GM23338 (cell line): ENCODE measurements at places on chromosomes 11 and 22.

DNA sequence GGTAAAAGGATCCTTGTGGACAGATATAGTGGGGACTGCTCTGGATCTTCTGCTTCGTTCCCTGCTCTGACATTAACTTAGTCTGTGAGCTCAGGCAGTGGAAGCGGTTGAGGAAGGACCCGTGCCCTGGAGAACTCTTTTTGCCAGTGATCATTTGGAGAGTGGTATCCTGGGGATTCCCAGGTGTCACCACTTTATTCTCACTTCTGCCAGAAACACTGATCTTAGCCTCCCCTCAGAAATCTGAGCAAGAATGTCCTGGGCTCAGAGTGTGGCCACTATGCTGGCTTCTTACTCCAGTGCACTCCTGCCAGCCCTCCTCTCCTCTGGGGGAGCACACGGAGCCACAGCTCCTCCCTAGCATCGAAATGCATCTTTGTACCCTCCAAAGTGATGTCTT, 7.6 kb upstream of the PHOX2A start:
- H3K36me3 ChIP-seq: no peaks in the 10 kb centered on the region
- peaks cover 41% of the 10 kb centered on the region for H3K27me3 ChIP-seq
- no peak overlapping the region for H3K27ac ChIP-seq
- no peaks in the 10 kb centered on the region for H3K4me1 ChIP-seq
- no peak for DNase-seq

DNA sequence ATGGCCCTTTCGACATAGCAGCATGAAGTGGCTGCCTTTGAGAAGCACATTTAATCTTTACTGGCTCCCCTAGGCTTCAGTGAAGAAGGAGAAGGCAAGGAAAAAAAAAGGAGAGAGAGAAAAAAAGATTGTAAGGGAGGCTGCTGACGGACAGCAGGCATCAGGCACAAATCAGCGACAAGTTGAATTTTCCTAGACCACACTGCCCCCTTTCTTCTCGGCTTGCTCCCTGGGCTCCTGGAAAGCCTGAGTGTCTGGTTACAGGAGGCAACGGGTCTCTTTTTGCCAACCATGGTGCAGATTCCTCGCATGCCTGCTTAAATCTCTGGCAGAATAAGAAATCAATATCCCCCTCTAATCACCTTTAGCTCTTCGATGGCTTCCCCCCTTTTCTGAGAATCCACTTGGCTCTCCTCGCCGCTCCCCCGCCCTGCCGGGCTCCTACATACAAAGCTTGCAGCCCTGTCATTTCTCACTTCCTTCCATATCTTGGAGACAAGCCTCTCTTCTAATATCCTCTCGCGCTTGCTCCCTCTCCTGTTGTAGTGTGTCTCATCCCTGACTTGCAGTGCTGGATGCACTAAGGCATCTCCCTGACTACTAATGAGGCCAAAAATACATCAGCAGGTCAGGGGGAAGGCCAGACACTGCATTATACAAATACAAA, 14.3 kb downstream of the BLID start:
- peak overlapping the region; percentile 35; the same call in 1 of the 2 replicates for H3K27ac ChIP-seq
- peaks cover 33% of the 10 kb centered on the region for H3K27me3 ChIP-seq
- H3K4me3 ChIP-seq: peak overlapping the region; percentile 58
- H3K4me1 ChIP-seq: peaks cover 39% of the 10 kb centered on the region
- peak; percentile 87 for DNase-seq

GRCh38 chr11:66976028-66976467, 944 bp downstream of the C11orf86 start:
- H3K4me1 ChIP-seq: peaks cover 11% of the 10 kb centered on the region; the same call in 1 of the 2 replicates
- H3K4me3 ChIP-seq: no peak overlapping the region
- DNase-seq: peak; percentile 83
- no peaks in the 10 kb centered on the region for H3K27me3 ChIP-seq

DNA sequence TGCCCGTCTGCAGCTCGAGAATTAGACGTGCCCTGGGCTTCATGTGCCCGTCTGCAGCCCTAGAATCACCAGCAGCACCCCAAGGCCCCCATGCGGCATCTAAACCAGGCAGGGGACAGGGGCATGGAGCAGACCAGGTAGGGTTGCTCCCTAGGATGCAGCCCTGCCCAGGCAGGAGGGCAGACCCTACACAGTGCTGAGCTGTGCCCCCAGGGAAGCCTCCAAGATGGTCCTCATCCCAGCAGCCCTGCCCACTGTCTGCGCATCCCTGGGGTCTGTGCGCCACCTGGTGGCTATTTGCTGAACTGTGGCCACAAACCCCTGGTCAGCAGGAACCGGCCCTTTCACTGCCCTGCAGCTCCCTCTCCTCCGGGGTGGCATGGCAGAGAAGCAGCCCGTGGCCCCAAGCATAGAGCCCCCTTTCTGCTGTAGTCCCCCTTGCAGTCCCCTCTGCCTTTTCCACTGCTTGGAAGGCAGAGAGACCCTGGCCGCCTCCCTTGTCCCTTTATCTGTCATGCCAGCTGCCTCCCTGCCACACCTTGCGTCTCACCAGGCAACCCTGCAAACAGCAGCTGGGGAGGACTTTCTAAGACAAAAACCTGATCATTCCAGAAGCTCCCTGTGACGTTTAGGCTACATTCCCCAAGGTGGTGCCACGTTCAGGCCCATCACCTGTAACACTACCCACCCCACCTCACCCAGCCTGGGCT, 86.6 kb downstream of the KCNQ1 start:
- H3K27ac ChIP-seq: no peak overlapping the region
- no peaks in the 10 kb centered on the region for H3K27me3 ChIP-seq
- no peaks in the 10 kb centered on the region for H3K36me3 ChIP-seq
- peak; percentile 82 for DNase-seq

GRCh38 chr22:41357191-41357590, 24.6 kb upstream of the TEF start:
- DNase-seq: no peak
- H3K27me3 ChIP-seq: no peaks in the 10 kb centered on the region
- peaks cover 18% of the 10 kb centered on the region for H3K4me1 ChIP-seq

- no peaks in the 10 kb centered on the region for H3K36me3 ChIP-seq
- no peak for DNase-seq
- no peaks in the 10 kb centered on the region for H3K4me1 ChIP-seq
Measured at GRCh38 chr11:106473089-106473722, 395.7 kb downstream of the AASDHPPT start.

- no peak overlapping the region for H3K4me3 ChIP-seq
- no peaks in the 10 kb centered on the region for H3K36me3 ChIP-seq
- no peak overlapping the region for H3K27ac ChIP-seq
- H3K4me1 ChIP-seq: peaks cover 17% of the 10 kb centered on the region
- DNase-seq: peak; percentile 87
Measured at GRCh38 chr22:30390974-30391691, 3.9 kb upstream of the RNF215 start.

DNA sequence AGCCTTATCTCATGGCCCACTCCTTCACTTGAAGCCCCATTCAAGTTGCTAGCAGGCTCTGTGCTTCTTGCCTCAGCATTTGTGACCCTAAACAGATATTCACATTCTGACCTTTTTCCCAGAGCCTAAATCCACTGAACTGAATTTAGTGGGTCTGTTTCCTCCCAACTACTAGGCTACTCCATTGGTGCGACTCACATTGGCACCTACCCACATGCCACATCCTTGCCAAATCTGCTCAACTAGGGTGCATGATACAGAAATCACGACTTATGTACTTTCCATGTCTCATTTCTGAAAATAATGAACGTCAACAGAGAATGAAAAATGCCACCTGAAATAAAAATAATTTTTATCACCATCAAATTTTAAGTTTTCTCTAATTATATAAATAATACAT, 8.4 kb upstream of the MMP12 start:
- H3K4me1 ChIP-seq: no peaks in the 10 kb centered on the region
- no peak overlapping the region for H3K27ac ChIP-seq
- H3K4me3 ChIP-seq: no peak overlapping the region
- H3K27me3 ChIP-seq: no peaks in the 10 kb centered on the region
- DNase-seq: no peak

GRCh38 chr11:121241343-121242211, 51.0 kb upstream of the SC5D start:
- H3K4me3 ChIP-seq: no peak overlapping the region
- H3K27ac ChIP-seq: no peak overlapping the region
- H3K36me3 ChIP-seq: no peaks in the 10 kb centered on the region
- H3K27me3 ChIP-seq: no peaks in the 10 kb centered on the region
- DNase-seq: no peak

DNA sequence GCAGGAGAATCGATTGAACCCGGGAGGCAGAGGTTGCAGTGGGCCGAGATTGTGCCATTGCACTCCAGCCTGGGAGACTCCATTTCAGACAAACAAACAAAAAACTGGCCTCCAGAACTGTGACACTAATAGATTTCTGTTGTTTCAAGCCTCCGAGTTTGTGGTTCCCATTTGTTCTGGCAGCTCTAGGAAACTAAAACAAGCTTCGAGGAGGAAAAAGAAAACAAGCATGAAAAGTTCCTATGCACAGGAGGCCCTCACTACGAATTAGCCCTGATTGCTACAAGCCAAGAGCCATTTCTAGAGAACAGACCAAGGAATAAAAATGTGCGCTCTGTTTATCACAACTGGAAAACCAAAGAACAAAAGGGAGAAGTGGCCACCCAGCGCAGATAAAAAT, 47.8 kb upstream of the SHANK2 start:
- H3K27me3 ChIP-seq: no peaks in the 10 kb centered on the region
- H3K4me3 ChIP-seq: no peak overlapping the region
- H3K27ac ChIP-seq: no peak overlapping the region

DNA sequence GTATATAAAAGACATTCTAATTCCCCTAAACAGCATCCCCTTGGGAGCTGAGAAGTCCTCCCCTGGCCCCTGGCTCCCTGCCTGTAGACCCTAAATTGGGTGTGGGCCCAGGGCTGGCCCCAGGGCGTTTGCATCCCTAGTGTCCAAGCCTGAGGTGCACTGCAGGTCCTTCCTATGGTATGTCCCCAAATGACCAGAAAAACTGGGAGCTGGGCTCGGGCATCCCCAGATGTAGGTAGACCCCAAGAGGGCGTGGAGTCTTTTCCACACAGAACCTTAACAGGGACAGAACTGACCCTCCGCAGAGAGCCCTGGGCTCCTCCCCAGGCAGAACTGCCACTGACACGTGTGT, 782 bp upstream of the OSBPL5 start:
- H3K36me3 ChIP-seq: no peaks in the 10 kb centered on the region
- peak overlapping the region; percentile 74 for H3K4me3 ChIP-seq
- no peak for DNase-seq
- H3K4me1 ChIP-seq: peaks cover 16% of the 10 kb centered on the region; the same call in 1 of the 2 replicates
- H3K27ac ChIP-seq: no peak overlapping the region
- H3K27me3 ChIP-seq: peaks cover 40% of the 10 kb centered on the region

- peaks cover 48% of the 10 kb centered on the region for H3K27me3 ChIP-seq
- no peaks in the 10 kb centered on the region for H3K36me3 ChIP-seq
- DNase-seq: peak; percentile 96
- no peak overlapping the region for H3K27ac ChIP-seq
Measured at GRCh38 chr22:37561212-37562048, 1.1 kb downstream of the CDC42EP1 start.
